SJCRH30 (cell line): ENCODE measurements at places on chromosomes 3 and 15. TPM values are rescaled to one million over a fixed set of nuclear protein-coding genes. Genes with fewer than 3 reads are reported as not detected.

CILP gene
- 0.05 TPM in 1 of 2 replicates, not detected in the other for total RNA-seq

RNU5B-1 gene
- not detected in 2 replicates for total RNA-seq

NPTN gene
- 90.4 and 92.5 TPM in 2 replicates for total RNA-seq

GPR15 gene
- not detected in 2 replicates for total RNA-seq

SLC22A13 gene
- 0.08 and 0.10 TPM in 2 replicates for total RNA-seq

CMTM8 gene
- total RNA-seq, result 3.3 and 4.2 TPM in 2 replicates

GRCh38 chr3:187198490-187198889 lies 1.2 kb downstream of the RTP1 start:
- H3K36me3 ChIP-seq, result no peaks in the 10 kb centered on the region
- no peak overlapping the region for H3K4me3 ChIP-seq
- H3K4me1 ChIP-seq, result no peaks in the 10 kb centered on the region
- no peak for DNase-seq

DNA sequence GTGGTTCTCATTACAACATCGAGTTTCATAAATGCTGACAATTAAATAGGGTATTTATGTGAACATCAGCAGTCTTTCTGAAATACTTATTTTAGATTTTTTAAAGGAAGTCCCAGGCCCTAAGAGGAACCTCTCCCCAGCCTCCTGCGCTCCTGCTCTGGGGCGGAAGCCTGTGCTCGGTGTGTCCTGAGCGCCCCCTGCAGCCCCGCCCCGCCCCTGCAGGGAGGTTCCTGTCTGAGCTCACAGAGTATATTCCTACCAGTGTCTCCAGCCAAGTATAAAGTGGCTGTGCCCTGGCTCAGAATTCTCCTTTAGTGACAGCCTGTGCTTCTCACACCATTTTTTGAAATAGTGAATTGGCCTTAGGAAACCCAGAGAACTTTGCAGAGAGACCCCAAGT lies 567.9 kb downstream of the GOLGA6L6 start:
- DNase-seq, result peak; percentile 25
- no peak overlapping the region for H3K27ac ChIP-seq
- H3K27me3 ChIP-seq, result no peaks in the 10 kb centered on the region
- no peaks in the 10 kb centered on the region for H3K4me1 ChIP-seq
- no peak overlapping the region for H3K4me3 ChIP-seq

DNA sequence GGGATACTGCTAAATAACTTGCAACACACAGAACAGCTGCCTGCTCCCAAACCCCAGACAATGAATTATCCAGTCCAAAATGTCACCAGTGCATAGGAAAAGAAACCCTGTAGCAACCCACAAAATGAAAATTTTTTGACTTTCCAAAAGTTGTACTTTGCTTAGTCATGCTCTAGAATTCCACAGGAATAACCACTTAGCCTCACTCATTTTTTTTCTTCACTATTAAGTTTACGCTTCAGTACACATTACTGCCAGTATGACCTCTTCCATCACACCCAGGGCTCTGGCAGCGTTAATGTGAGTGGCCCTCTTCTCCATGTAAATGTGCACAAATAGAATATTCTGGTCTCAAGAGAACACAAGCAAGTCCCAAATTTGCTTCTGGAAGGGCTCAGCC lies 259.8 kb downstream of the MAGI1 start:
- H3K27ac ChIP-seq, result no peak overlapping the region; the same call in 1 of the 2 replicates
- DNase-seq, result peak; percentile 7
- H3K4me1 ChIP-seq, result peaks cover 14% of the 10 kb centered on the region
- H3K4me3 ChIP-seq, result no peak overlapping the region
- H3K36me3 ChIP-seq, result no peaks in the 10 kb centered on the region

DNA sequence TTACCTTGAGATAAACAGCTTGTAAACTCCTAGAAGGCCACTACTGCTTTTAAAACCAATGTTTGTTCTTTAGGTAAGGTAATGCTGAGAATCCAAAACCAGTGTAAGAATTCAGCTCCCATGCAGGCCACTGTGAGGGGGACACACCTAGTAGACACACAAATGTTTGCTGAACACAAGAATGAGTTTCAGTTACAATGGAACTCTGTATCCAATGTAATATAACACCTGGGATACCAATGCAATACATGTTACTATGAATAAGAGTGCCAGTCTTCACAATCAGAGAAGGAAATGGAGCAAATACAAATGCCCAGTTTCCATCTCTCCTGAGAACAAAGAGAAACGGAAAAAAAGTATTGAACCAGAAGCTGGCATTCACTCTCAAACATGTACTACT lies 65.9 kb downstream of the IGF2BP2 start:
- H3K27ac ChIP-seq, result peak overlapping the region; percentile 71; the same call in 1 of the 2 replicates
- no peak overlapping the region for H3K4me3 ChIP-seq
- no peak for DNase-seq
- no peaks in the 10 kb centered on the region for H3K27me3 ChIP-seq
- H3K4me1 ChIP-seq, result peaks cover 30% of the 10 kb centered on the region

- H3K4me3 ChIP-seq, result no peak overlapping the region
- DNase-seq, result no peak
- no peaks in the 10 kb centered on the region for H3K36me3 ChIP-seq
- no peak overlapping the region for H3K27ac ChIP-seq
Observed at GRCh38 chr3:65484964-65485363, 553.8 kb downstream of the MAGI1 start.

- H3K4me3 ChIP-seq, result no peak overlapping the region
- H3K36me3 ChIP-seq, result peaks cover 13% of the 10 kb centered on the region; the same call in 1 of the 2 replicates
- H3K4me1 ChIP-seq, result peaks cover 36% of the 10 kb centered on the region
- no peak for DNase-seq
- peak overlapping the region; percentile 65 for H3K27ac ChIP-seq
Observed at GRCh38 chr15:49035825-49036224, 10.4 kb downstream of the SECISBP2L start.

- H3K36me3 ChIP-seq, result no peaks in the 10 kb centered on the region
- H3K27ac ChIP-seq, result no peak overlapping the region
- DNase-seq, result no peak
- H3K27me3 ChIP-seq, result no peaks in the 10 kb centered on the region; the same call in 1 of the 2 replicates
- H3K4me3 ChIP-seq, result no peak overlapping the region
- H3K4me1 ChIP-seq, result no peaks in the 10 kb centered on the region
Observed at GRCh38 chr15:75836959-75837334, 6.3 kb upstream of the UBE2Q2 start.

GRCh38 chr15:73996939-73997338 lies 2.4 kb downstream of the PML start:
- no peaks in the 10 kb centered on the region for H3K27me3 ChIP-seq
- no peak overlapping the region for H3K4me3 ChIP-seq
- H3K4me1 ChIP-seq, result no peaks in the 10 kb centered on the region; the same call in 1 of the 2 replicates
- H3K27ac ChIP-seq, result no peak overlapping the region
- DNase-seq, result no peak

DNA sequence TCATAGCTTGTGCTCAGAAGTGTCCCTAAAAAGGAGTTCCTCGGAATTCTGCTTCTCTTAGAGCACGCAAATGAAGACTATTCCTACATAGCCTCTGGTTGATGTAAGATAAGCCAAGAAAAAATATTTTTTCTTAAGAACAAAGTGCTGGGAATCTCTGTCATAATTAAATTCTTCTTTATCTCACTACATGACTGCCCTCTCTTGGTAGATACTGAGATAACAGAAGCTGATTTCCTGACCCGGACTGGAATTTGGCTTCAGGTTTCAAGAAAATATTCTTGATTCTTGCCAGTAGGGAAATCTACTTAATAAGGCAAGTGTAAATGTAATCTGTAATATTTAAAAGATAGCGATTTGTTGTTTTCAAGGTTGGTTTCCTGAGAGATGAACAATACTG lies 31.3 kb upstream of the SETMAR start:
- DNase-seq, result no peak
- no peaks in the 10 kb centered on the region for H3K27me3 ChIP-seq
- H3K36me3 ChIP-seq, result no peaks in the 10 kb centered on the region

- H3K4me3 ChIP-seq, result no peak overlapping the region
- H3K27me3 ChIP-seq, result no peaks in the 10 kb centered on the region
Observed at GRCh38 chr3:113193719-113194118, 17.6 kb upstream of the BOC start.
